Bronchial epithelial cell (primary cell): ENCODE measurements at places on chromosomes 2 and 18. TPM values are rescaled to one million over a fixed set of nuclear protein-coding genes. Genes with fewer than 3 reads are reported as not detected.

DNA sequence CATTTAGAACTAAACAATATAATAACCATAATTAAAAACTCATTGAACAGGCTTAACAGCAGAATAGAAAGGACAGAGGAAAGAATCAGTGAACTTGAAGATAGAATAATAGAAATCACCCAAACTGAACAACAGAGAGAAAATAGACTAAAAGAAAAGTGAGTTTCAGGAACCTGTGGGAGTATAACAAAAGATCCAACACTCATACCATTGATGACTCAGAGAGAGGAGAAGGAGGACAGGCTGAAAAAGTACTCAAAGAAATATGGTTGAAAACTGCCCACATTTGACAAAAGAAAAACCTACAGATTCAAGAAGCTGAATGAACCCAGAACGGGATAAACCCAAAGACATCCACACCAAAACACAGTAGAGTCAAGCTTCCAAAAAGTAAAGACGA lies 54.2 kb upstream of the FMNL2 start:
- peak; percentile 39 for DNase-seq

- DNase-seq: no peak
Observed at GRCh38 chr2:29246383-29247300, 131.4 kb downstream of the CLIP4 start.

GKN1 gene
- total RNA-seq: not detected in 2 replicates

GRCh38 chr2:41580806-41581205 lies 467.0 kb upstream of the PKDCC start:
- no peak for DNase-seq

TM4SF20 gene
- not detected in 2 replicates for total RNA-seq

- peak; percentile 63 for DNase-seq
Observed at GRCh38 chr18:34773961-34774766, 64.1 kb downstream of the DTNA start.

DNA sequence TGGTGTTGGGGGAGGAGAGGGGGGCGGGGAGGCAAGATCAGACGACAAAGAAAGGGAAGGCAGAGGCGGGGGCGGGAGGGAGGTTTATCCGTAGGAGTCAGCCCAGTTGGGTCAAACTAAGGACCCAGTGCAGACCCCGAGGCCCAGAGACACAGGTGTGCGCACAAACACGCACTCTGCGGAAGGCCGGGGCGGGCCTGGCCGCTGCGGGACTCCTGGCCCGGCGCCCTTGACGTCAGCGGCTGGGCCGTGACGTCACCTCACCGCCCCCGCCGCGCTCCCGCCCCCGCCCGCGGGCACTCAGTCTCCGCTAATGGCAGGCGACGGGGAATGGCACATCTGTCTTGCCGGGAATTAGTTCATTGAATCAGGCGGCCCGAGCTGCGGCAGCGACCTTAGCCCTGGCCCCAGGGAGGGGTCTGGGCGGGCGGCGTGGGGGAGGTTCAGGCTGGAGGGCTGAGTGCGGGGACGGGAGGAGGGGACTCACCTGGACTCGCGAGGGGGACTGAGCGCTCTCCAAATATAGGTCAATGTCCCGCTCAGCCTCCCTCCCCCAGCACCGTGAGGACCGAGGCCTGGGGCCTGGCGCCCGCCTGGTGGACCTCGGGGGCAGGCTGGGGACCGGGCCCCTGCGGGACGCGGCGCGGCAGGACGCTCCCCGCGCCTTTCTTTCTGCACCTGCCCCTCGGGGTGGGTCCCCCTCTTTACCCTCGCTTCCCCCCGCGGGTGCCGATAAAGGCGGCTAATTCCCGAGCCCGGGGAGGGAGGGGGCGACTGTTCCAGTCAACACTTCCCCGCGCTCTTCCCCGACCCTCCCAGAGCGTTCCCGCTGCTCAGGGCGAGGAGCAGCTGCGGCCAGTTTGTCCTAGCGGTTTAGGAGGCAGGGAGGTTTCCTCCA lies 15.5 kb upstream of the ECEL1 start:
- DNase-seq: no peak

GYPC gene
- 0.51 and 0.53 TPM in 2 replicates for total RNA-seq

DNA sequence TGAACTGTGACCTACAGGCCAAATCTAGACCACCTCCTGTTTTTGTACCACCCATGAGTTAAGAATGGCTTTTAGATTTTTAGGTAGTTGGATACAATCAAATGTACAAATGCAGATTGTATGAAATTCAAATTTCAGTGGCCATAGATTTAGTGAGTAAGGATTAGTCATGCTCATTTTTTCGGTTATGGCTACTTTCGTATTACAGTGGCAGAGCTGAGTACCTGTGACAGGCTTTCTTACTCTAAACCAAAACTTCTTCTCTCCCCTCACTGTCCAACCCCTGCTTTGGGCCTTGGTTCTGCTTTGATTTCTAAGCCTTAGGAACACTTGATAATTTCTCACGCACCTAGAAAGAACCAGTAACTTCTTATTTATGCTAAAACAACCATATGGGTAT lies 82.1 kb downstream of the CDC42EP3 start:
- peak; percentile 76 for DNase-seq

DNA sequence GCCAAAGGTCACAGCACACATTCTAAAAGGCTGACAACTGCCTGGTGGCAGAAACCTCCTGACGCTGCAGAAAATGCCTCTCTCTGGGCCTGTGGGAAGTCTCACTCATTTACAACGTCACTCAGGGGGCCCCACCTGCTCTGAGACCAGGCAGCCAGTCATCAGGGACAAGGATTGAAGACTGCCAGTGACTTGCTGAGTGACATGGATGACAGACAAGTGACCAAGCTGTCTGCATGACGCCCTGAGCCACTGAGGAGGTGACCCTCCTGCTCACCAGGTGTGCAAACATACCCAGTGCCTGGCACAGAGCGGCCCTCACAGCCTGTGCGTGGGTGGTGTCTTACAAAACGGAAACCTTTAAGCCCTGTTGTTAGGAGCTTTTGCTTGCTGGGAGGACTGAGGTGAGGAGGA lies 392.4 kb downstream of the TNS1 start:
- peak; percentile 25 for DNase-seq

GRCh38 chr2:178917555-178917954 lies 110.3 kb upstream of the TTN start:
- DNase-seq: no peak

- peak; percentile 8 for DNase-seq
Observed at GRCh38 chr18:76643996-76644395, 149.0 kb upstream of the ZNF516 start.

ASPRV1 gene
- 0.26 and 0.38 TPM in 2 replicates for total RNA-seq

DNA sequence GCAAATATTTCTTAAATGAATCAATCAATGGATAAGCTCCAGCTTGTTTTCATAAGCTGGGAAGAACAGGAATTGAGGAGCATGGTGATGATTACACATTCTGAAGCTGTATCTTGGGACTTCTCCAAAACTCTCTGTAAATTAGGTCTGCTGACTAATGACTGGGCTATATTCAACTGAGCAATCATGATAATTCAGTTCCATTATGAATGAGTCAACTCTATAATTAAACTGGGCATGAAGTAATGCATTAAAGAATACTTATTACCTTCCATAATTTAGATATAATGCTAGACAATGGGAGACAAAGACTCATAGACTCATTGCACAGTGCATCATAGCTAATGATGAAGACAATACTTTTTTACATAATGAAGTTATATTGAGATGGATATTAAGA lies 207.4 kb downstream of the CBLN2 start:
- no peak for DNase-seq

GRCh38 chr2:168320267-168320666 lies 72.9 kb upstream of the STK39 start:
- DNase-seq: peak; percentile 97

DNA sequence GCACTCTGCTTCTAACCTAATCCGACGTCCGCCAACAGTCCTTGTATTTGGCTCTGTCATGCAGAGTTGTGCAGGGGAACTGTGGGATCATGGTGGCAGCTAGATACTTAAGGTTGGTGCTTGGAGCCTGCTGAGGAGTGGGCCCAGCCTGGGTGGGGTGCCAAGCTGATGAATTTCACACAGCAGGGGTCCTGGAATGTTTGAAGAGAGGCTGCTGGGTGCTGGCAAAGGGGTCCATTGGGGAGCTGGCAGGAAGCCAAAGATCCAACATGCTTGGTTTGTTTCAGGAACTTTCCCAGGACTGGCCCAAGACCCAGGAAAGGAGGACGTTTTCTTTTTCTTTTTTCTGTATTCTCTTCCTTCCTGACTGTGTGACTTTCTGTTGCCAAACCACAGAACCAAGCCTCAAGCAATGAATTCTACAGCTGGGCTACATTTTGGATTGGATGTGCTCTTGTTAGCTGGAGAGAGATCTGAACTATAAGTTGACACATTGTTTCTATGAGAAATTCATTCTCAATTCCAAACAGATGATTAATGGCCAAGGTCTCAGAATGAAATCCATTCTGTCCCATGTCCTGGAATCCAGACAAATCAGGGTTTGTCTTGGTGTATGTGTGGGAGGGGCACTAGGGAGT lies 49.9 kb downstream of the DHRS9 start:
- peak; percentile 27 for DNase-seq

PKP4 gene
- 41.6 and 54.3 TPM in 2 replicates for total RNA-seq

- peak; percentile 31 for DNase-seq
Observed at GRCh38 chr2:262117-262516, 1.7 kb downstream of the SH3YL1 start.

SNED1 gene
- 0.26 and 0.38 TPM in 2 replicates for total RNA-seq

YPEL5 gene
- 84.2 and 113 TPM in 2 replicates for total RNA-seq

DNA sequence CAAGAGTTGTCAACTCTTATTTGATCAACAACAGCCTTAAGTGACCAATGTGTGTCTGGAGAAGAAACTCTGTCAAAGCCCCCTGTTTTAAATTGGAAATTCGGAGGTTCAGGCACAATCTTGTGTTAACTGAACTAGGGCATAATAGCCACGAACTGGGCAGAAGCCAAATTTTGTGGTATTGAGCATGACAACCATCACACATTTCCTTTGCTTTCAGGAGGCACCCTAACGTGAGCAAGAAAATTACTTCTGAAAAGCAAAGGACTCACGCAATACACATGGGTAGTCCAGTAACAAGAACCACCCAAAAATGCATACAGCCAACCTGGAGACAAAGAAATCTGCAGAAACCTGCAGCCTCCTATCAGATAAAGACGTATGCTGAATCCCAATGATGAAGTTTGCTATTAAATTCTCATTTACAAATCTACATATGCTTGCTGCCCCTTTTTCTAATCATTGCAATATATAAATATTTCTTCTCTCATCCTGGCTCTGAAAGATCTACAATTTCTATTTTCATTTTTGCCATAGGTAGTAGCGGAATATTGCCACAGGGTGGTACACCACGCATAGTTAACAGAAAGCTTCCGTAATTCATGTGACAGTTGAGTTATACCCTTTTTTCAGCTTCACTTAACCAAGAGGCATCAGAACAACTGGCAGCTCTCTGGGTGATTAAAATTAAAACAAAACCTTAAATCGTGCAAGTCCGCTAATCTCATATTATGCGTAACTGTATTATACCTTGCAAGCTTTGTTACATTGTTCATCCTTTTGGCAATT lies 495.8 kb downstream of the NRXN1 start:
- DNase-seq: peak; percentile 43

DNA sequence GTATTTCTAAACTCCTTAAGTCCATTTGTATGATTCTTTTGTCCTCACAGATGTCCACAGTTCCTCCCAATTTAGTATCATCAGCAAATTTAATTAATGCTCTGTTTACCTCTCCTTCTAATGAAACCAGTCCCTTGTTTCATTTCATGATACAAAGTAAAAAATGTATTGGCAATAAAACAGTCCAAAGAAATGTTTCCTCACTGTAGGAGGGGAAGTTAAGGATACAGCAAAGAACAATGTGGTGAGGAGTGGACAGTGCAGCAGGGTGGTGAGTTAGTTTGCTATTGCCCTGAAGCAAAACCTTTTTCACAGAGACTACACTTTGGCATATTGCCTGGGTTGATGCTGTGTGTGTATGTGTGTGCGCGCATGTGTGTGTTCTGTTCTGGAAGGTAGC lies 401.5 kb downstream of the ARHGAP15 start:
- DNase-seq: no peak

GRCh38 chr18:63312737-63313395 lies 6.7 kb downstream of the BCL2 start:
- no peak for DNase-seq

POTEJ gene
- not detected in 2 replicates for total RNA-seq
